HS-5 (cell line): ENCODE measurements at places on chromosomes 3 and 15.

DNA sequence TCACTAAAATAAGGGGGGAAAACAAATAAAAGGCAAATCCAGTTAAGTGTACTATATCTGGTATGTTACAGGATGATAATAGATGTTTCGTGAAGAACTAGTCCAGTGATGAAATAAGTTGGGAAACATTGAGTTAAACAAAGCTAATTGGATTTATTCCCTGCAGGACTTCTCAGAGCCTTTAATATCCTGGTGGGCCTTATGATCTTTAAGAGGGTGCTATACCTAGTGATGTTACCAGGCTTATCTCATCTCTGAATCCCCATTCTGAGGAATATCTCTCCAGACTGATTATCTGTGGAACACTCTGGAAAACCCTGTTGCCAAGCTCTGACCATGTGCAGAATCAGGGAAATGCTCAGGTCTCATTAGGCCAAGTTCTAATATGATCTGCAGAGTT, 54.8 kb upstream of the POMGNT2 start:
- no peak for DNase-seq

DNA sequence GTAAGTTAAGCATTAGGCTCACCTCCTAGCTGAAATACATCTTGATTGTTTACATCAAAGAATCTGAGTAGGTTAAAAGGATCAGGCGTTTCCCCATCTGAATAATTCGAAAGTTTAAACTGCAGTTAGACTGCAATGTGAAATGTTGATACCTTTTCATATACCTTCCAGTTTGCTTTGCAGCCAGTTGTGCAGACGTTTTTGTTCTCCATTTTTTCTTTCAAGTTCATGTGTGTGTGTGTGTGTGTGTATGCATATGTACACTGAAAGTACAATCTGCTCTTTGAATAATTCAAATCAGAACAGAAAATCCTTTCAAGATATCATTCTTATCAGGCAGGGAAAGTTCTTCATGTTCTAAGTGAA, 2.9 kb downstream of the ITPR1 start:
- no peak for DNase-seq

- no peak for DNase-seq
Measured at GRCh38 chr3:1292571-1293071, 199.8 kb downstream of the CNTN6 start.

- DNase-seq = no peak
Measured at GRCh38 chr3:24060055-24060454, 115.0 kb downstream of the NR1D2 start.

DNA sequence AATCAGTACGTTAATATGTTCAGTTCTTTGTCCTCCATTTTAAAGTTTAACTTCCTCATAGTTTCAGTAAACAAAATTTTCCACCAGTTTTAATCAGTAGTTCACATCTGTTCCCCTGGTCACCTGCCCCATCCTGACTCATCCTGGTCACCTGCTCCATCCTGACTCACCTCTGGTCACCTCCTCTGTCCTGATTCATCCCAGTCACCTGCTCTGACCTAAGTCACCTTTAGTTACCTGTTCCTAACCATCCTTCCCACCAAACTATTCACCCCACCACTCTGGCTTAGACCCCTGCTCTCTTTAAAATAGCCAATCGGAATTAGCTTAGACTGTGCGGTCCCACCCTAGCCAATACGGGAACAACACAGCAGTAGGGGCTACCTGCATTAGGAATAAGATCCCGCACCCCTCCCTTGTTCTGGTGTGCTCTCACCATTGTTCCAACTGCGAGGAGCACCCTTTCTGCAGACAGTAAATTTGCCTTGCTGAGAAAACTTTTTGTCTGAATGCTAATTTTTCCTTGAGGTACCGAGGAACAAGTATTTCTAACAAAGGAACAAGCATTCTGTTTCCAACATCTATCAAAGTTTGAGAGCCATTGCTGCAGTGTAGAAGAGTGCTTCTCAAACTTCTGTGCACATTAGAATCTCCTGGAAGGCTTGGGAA, 169.3 kb downstream of the ADAMTS17 start:
- DNase-seq = no peak

- DNase-seq = no peak
Measured at GRCh38 chr3:53842436-53843194, 3.6 kb downstream of the CHDH start.
